ENCODE measurements at places on chromosomes 5 and 9.
A peak's percentile ranks its signal among the peaks of the same experiment; 100 is the strongest.

- DNase-seq: no peak
Measured at GRCh38 chr9:69036799-69037198, 1.2 kb downstream of the FXN start.

GRCh38 chr5:74630453-74631066, 10.0 kb downstream of the ENC1 start:
- peak; percentile 35 for DNase-seq

- DNase-seq: no peak
Measured at GRCh38 chr5:91103353-91104061, 279.6 kb downstream of the ARRDC3 start.

DNA sequence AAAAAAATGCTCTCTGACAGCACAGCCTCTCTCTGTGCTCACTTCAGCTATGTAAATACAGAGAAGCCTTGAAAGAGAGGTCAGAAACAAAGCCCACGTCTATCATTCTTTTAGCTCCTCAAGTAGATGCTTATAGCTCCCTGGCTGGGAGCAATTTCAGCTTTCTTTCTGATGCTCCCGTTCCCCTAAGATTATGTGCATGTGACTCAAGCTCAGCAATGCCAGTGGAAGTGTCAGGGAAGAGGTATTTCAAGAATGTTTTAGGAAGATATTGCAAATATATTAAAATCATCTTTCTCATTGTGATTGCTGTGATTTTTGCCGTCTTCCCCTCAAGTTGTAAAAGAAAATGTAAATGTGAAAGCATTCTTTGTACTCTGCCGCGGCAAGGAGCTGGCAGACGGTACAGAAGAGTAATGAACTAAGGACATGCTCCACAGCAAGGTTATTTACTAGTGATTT, 1353.7 kb upstream of the ACO1 start:
- DNase-seq: no peak
